Natural killer cell (primary cell): ENCODE measurements at places on chromosomes 13 and 19.

GRCh38 chr13:103948426-103948825, 882.2 kb upstream of the SLC10A2 start:
- no peaks in the 10 kb centered on the region for H3K27me3 ChIP-seq
- no peak overlapping the region for H3K4me3 ChIP-seq
- H3K36me3 ChIP-seq = no peaks in the 10 kb centered on the region
- no peak for DNase-seq
- H3K27ac ChIP-seq = no peak overlapping the region

DNA sequence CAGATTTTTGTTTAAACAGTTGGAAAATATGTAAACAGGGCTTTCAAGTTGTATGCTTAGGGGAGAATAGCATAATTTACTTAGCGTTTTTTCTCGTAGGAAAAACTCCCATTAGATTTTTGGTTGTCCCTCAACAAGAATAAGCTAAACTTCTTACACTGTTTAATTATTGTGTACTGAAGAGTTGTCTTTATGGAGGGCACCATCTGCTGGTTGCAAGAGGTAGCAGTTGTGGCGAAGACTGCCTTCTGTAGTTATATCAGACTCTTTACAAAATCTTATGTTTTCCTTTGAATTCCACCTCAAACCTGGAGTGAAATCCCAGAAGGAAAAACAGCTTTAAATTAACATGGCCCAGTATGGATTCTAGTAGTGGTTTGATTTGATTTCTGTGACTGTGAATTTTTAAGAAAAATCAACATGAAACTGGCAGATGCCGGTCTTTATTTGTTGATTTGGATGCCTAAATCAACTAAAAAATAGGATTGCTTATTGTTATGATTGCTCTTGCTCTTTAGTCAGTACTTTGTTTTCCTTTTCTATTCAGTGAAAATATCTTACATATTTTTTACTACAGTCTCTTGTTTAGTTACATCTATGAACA, 53.4 kb downstream of the PDS5B start:
- H3K27me3 ChIP-seq = no peaks in the 10 kb centered on the region
- DNase-seq = peak; percentile 83
- no peaks in the 10 kb centered on the region for H3K36me3 ChIP-seq
- H3K27ac ChIP-seq = no peak overlapping the region
- no peak overlapping the region for H3K4me3 ChIP-seq

GRCh38 chr19:28322491-28322890, 890.5 kb downstream of the UQCRFS1 start:
- H3K27ac ChIP-seq = no peak overlapping the region
- peaks cover 3% of the 10 kb centered on the region for H3K4me1 ChIP-seq
- H3K36me3 ChIP-seq = no peaks in the 10 kb centered on the region
- no peaks in the 10 kb centered on the region for H3K27me3 ChIP-seq
- H3K4me3 ChIP-seq = no peak overlapping the region
- no peak for DNase-seq

GRCh38 chr13:48728226-48728625, 74.5 kb downstream of the CYSLTR2 start:
- no peak overlapping the region for H3K4me3 ChIP-seq
- peaks cover 4% of the 10 kb centered on the region for H3K4me1 ChIP-seq
- DNase-seq = no peak
- no peaks in the 10 kb centered on the region for H3K36me3 ChIP-seq

- no peak overlapping the region for H3K27ac ChIP-seq
- DNase-seq = no peak
- H3K4me3 ChIP-seq = no peak overlapping the region
- peaks cover 32% of the 10 kb centered on the region for H3K36me3 ChIP-seq
- H3K27me3 ChIP-seq = no peaks in the 10 kb centered on the region
These were observed 8.7 kb downstream of the ADAMTS10 start for GRCh38 chr19:8601796-8602195.

DNA sequence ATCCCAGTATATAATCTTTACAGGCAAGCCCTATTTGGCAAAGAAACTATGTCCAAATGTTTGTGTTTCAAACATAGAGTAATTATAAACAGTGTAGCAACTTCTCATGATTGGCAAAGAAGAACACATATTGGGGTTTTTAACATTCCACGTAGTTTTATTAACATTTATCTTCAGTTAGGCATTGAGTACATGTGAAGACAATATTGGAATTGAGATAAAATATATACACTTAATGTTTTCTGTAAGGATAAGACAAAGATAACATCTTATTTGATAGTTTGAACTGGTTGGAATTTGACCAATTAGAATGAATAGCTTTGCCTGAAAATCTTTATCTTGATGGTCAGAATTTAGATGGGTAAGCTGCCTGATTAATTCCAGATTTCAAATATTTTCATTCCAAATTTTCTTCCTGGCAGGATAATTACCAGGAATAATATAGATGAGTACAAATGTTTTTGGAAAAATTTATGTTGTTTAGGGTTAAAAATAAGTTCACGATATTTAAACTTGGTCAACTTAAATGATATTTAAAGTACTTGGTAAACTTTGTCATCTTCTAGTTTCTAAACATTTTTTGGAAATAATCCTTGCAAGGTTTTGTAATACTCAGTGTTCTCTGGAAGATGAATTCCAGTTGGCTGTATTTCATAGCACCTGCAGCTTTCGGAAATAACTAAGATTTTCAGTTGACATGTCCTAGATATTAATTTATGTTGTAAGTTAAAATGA, 536.5 kb upstream of the SPRY2 start:
- H3K4me3 ChIP-seq = no peak overlapping the region
- no peak overlapping the region for H3K27ac ChIP-seq
- H3K27me3 ChIP-seq = no peaks in the 10 kb centered on the region
- peaks cover 4% of the 10 kb centered on the region for H3K4me1 ChIP-seq

- no peak overlapping the region for H3K4me3 ChIP-seq
- H3K27me3 ChIP-seq = peaks cover 4% of the 10 kb centered on the region
- no peaks in the 10 kb centered on the region for H3K36me3 ChIP-seq
- DNase-seq = no peak
- peaks cover 32% of the 10 kb centered on the region for H3K4me1 ChIP-seq
These were observed 27.5 kb upstream of the KIR3DL3 start for GRCh38 chr19:54696766-54697165.

- H3K4me1 ChIP-seq = peaks cover 23% of the 10 kb centered on the region
- peak within 1 kb of the TSS; percentile 54 for H3K4me3 ChIP-seq
- H3K27ac ChIP-seq = peak within 1 kb of the TSS; percentile 42
- no peaks in the 10 kb centered on the region for H3K27me3 ChIP-seq
These were observed at the start of gene NAT14 for GRCh38 chr19:55484593-55485438. Gene NAT14 (plus strand): TSS chr19:55485188. CDS start chr19:55485709, 521 bp downstream.

- DNase-seq = no peak
- H3K4me3 ChIP-seq = no peak overlapping the region
- peaks cover 6% of the 10 kb centered on the region for H3K4me1 ChIP-seq
- no peak overlapping the region for H3K27ac ChIP-seq
- no peaks in the 10 kb centered on the region for H3K27me3 ChIP-seq
These were observed 5.9 kb downstream of the PAF1 start for GRCh38 chr19:39384839-39385568.

DNA sequence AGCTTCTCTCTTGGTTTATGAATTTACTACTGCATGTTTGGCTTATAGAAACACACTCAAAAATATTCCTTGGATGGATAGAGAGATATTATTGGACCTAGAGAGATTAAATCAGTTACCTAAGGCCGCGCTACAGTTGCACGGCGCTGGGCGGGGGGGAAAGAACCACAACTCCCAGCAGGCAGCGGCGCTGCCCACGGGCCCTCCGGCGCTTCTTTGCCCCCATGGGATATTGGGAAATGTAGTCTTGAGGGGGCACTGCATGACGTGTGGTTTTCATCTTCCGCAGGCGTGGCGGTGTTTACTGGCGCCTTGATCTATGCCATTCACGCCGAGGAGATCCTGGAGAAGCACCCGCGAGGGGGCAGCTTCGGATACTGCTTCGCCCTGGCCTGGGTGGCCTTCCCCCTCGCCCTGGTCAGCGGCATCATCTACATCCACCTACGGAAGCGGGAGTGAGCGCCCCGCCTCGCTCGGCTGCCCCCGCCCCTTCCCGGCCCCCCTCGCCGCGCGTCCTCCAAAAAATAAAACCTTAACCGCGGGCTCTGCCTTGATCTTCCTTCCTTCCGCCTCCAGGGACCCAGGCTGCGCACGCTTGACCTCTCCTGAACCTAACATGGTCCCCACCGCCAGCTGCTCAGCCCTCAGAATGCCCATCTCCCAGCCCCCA, 4.8 kb downstream of the EMP3 start:
- DNase-seq = peak; percentile 95
- peak overlapping the region; percentile 9 for H3K4me3 ChIP-seq
- H3K27ac ChIP-seq = peak overlapping the region; percentile 60
- H3K27me3 ChIP-seq = no peaks in the 10 kb centered on the region

- no peak for DNase-seq
- H3K4me3 ChIP-seq = no peak overlapping the region
- H3K4me1 ChIP-seq = no peaks in the 10 kb centered on the region
- no peaks in the 10 kb centered on the region for H3K27me3 ChIP-seq
These were observed 9.9 kb upstream of the FPR3 start for GRCh38 chr19:51784922-51785690.

- no peaks in the 10 kb centered on the region for H3K27me3 ChIP-seq
- H3K4me3 ChIP-seq = no peak overlapping the region
- H3K36me3 ChIP-seq = no peaks in the 10 kb centered on the region
- peak overlapping the region; percentile 55 for H3K27ac ChIP-seq
- DNase-seq = no peak
These were observed 12.5 kb upstream of the MYCBP2 start for GRCh38 chr13:77339408-77339807.

DNA sequence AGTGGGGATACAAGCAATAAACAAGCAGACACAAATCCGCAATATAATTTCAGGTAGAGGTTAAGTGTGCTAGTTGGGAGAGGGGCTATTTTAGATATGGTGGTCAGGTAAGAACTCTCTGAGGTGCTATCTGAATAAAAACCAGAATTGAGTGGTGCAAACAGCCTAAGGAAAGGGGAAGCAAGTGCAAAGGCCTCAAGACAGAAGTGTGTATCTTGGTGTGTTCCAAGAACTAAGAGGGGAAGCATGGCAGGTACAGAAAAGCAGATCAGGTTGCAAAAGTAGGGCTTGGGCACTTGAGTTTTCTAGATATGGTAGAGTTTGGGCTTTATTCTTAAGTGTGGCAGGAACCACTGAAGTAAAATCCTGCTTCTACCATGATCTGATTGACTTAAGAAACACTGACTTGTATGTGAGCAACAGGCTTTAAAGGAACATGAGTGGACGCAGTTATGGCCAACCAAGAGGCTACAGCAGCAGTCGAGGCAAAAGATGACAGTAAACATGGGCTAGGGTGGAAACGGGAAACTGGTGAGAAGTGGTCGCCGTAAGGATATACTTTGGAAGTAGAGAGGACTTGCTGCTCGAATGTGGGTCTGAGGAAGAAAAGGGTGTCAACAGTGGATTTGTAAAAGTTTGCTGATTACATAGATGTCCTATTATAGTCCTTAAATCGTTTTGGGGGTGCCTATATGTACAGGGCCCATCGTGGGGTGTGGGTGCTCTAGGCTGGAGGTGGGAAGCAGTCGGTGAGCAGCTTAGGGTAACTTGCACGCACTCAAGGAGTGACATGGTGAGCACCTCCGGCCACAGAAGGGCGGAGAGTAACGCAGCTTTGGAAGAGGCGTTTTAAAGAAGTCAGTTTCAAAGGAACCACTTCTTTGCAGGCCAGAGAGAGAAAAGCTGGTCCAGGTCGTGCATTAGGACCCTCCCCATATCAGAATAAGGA, 677 bp downstream of the TGDS start:
- peaks cover 13% of the 10 kb centered on the region for H3K4me1 ChIP-seq
- no peaks in the 10 kb centered on the region for H3K27me3 ChIP-seq
- peaks cover 22% of the 10 kb centered on the region for H3K36me3 ChIP-seq
- H3K27ac ChIP-seq = peak overlapping the region; percentile 64
- peak overlapping the region; percentile 78 for H3K4me3 ChIP-seq

GRCh38 chr13:34356686-34357434, 538.9 kb downstream of the RFC3 start:
- H3K27me3 ChIP-seq = no peaks in the 10 kb centered on the region
- no peak for DNase-seq
- H3K4me1 ChIP-seq = no peaks in the 10 kb centered on the region
- H3K36me3 ChIP-seq = no peaks in the 10 kb centered on the region

GRCh38 chr13:28588296-28588695, 70.6 kb upstream of the POMP start:
- H3K4me3 ChIP-seq = no peak overlapping the region
- no peak overlapping the region for H3K27ac ChIP-seq
- no peaks in the 10 kb centered on the region for H3K27me3 ChIP-seq
- H3K4me1 ChIP-seq = no peaks in the 10 kb centered on the region
- no peaks in the 10 kb centered on the region for H3K36me3 ChIP-seq

DNA sequence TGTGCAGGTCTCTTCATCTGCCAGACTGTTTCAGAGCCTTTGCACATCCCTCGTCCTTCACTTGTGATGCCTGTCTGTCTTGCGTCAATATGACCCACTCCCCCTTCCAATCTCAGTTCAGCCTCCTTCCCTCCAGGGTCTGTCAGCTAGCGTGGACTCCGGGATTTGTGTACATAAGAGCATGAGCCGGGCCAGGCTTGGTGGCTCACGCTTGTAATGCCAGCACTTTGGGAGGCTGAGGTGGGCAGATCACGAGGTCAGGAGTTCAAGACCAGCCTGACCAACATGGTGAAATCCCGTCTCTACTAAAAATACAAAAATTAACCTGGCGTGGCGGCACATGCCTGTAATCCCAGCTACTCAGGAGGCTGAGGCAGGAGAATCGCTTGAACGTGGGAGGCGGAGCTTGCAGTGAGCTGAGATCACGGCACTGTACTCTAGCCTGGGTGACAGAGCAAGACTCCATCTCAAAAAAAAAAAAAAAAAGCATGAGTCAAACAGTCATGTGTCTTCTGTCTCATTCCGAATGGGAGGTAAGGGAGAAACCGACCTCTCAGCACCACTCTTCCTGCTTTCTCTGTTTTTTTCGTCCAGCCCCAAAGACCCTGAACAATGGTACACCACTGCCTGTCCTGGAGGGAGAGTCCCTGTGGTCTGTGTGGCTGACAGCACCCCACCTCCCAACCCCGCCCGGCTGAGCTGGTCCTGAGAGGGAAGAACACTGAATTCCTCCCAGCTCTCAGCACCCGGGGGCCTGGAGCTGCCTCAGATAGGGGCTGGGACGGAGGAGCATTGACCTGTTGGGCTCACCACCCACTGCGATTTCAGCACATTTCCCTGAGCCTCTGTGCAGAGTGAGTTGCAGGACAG, 2.4 kb upstream of the SIGLEC9 start:
- peaks cover 82% of the 10 kb centered on the region for H3K4me1 ChIP-seq
- H3K4me3 ChIP-seq = peak overlapping the region; percentile 5
- no peak for DNase-seq
- peak overlapping the region; percentile 91 for H3K27ac ChIP-seq
- no peaks in the 10 kb centered on the region for H3K27me3 ChIP-seq

GRCh38 chr13:90773681-90774080, 573.8 kb upstream of the MIR17HG start:
- no peak overlapping the region for H3K27ac ChIP-seq
- H3K4me1 ChIP-seq = no peaks in the 10 kb centered on the region
- no peak overlapping the region for H3K4me3 ChIP-seq

DNA sequence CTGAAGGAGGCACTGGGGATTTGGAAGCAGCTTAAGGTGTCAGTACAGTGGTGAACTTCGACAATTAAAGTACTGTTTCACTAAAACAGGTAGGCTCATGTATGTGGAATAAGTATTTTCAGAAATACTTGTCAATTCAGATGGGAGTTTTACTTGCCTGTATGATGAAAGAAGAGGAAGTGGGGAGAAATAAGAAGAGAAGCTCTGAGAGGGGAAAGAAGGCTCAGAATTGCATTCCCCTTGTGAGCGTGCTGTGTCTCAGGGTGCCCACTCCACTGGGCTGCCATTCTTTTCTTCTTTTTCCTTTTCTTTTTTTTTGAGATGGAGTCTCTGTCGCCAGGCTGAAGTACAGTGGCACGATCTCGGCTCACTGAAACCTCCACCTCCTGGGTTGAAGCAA, 38.6 kb upstream of the RNF17 start:
- peaks cover 3% of the 10 kb centered on the region for H3K4me1 ChIP-seq
- no peaks in the 10 kb centered on the region for H3K36me3 ChIP-seq
- DNase-seq = no peak
- H3K4me3 ChIP-seq = no peak overlapping the region
- H3K27me3 ChIP-seq = no peaks in the 10 kb centered on the region
- H3K27ac ChIP-seq = no peak overlapping the region
